Adipocyte (in vitro differentiated cells): ENCODE measurements at places on chromosomes 7 and 10.

- DNase-seq = no peak
Observed at GRCh38 chr10:70743430-70743788, 41.8 kb downstream of the TBATA start.

GRCh38 chr7:130385600-130386066 lies 5.3 kb downstream of the CPA1 start:
- no peak for DNase-seq

DNA sequence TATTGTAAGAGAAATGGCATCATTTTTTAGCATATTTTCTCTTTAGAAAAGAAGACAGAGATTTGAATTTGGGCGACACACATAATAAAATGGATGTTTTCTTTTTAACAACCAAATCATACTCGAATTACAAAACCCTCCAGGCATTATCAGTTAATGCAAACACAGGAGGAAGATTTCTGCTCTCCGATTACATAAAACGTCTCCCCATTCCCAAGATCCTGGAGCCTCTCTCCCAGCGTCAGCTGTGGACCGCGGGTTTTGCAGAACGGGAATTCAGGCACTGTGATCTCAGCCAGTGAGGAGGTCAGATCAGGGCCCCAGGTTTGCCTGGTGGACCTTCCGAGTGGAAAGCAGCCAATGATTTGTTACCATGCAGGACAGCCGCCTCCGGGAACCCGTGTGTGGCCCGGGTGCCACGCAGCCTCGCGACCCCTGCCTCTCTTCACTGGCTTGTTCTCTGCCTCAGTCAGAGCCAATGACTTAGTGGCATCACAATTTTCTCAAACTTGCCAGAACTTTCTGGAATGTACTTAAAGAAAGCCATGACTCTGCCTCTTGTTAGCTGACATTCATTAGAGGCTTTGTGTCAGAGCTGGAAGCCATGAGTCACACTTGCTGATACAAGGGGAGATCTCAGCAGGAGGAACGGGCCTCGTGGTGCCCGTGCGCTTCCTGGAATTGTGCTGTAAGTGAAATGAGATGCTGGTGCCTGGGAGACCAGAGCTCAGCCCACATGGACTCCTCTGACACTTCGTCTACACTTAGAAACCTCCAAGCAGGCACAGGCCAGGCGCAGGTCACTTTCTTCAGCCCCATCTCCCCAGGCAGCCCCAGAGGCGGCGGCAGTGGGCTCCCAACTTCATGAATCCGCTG lies 246.1 kb downstream of the KLF6 start:
- peak; percentile 90 for DNase-seq

GRCh38 chr10:73819513-73820093 lies 8.2 kb upstream of the NDST2 start:
- no peak for DNase-seq

- DNase-seq = no peak
Observed at GRCh38 chr10:30959836-30960210, 71.8 kb downstream of the ZNF438 start.

- DNase-seq = peak; percentile 10
Observed at GRCh38 chr10:123301077-123301857, 147.1 kb downstream of the BUB3 start.

- peak; percentile 73 for DNase-seq
Observed at GRCh38 chr7:27709137-27710075, 30.6 kb upstream of the TAX1BP1 start.

- no peak for DNase-seq
Observed at GRCh38 chr7:24851786-24852185, 94.5 kb upstream of the GSDME start.

- peak; percentile 91 for DNase-seq
Observed at GRCh38 chr10:123808906-123809305, 82.7 kb downstream of the CPXM2 start.

DNA sequence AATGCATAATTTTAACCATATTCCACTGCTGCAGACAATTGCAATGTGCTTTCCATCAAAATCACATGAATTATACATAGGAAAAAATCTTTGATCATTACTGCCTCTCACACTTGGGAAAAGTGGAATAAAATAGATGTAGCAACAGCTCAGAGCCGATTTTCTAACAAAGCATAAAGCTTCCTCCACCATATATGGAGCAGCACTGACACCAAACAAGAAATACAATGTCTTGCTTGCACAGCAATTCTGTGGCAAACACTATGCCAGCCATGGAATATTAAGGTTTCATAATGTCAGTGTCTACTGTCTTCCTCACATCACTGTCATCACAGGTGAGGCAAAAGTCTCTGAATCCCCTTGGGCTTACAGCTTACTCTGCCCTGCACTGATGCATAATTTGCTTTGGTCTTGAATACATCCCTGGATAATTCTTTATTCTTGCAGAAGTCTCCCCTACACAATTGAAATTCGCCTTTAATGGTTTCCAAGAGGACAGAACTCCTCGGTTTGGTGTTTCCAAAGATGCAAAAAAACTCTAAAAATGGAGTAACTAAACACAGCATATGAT lies 198.5 kb downstream of the CACNA2D1 start:
- no peak for DNase-seq

DNA sequence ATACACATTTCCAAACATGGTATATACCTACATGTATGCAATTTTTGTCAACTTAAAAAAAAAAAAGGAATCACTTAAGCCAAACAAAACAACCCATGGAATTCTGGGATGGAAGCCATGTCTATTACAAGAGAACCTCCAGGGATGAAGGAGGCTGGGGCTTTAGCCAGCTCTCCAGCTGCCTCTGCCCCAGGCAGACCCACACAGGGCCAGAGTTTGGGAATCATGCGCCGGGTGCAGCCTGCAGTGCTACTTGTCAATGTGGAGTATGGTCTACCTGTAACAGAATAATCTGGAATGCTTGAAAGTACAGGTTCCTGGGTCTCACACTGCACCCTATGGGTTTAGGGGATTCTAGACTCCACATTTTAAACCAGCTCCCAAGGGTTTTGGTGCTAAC lies 10.8 kb downstream of the ATP6V0E2 start:
- no peak for DNase-seq

DNA sequence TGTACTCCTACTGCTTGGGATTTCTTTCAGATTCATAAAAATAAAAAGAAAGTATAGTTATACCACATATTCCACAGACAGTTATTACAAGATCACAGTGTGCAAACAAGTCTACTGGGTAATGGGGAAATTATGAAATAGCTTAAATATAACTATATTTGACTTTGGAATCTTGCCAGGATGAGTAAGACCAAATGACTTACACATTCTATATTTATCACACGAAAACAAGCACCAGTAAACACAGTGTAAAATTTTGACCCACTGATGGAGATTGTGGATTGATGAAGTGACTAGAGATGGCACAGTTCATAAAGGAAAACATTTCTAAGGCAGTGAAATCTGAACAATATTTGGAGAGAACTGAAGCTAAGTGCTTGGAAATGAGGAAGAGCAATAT lies 339.7 kb downstream of the THSD7A start:
- peak; percentile 2 for DNase-seq

GRCh38 chr7:151167197-151167961 lies at the start of gene GBX1:
Gene GBX1, minus strand, starts transcription at chr7:151167694. Its CDS starts 146 bp downstream, at chr7:151167548.
- peak; percentile 30 for DNase-seq

DNA sequence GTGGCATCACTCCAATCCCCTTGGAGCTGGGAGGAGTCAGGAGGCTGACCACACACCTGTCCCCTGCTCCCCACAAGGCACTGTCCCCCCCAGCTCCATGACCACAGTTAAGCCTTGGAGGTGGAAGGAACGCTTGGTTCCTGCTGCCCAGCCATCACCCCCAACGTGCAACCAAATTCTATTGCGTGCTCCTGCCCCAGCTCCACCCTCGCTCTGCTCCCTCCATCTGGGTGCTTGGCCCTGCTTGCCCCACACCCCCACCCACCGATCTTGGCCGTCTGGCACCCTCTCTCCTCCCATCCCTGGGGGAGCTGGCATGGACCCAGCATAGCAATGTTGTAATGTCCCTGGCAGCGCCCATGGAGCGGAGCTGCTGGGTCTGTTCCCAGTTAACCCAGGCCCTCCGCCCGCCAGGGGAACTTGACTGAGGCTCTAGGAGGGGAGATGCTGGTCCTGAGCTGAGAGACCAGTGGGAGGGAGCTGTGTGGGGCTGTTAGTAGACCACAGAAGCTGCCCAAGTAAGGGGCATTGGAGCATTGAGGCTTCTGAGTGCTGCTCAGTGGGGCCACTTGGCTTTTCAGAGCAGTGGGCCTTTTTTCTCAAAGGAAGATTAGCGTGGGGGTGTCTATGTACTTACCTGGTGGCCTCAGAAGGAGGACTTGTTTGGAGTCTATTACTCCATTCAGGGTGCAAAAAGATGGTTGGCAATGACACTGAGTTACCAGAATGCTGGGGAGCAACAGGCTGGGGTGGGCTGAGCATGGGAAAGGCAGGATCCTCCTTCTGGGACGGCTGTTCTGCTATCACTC lies 1.1 kb downstream of the EPHB6 start:
- peak; percentile 69 for DNase-seq

- no peak for DNase-seq
Observed at GRCh38 chr10:50447691-50448090, 176.1 kb downstream of the SGMS1 start.

GRCh38 chr10:71316056-71316785 lies 2.8 kb upstream of the SLC29A3 start:
- DNase-seq = peak; percentile 24

DNA sequence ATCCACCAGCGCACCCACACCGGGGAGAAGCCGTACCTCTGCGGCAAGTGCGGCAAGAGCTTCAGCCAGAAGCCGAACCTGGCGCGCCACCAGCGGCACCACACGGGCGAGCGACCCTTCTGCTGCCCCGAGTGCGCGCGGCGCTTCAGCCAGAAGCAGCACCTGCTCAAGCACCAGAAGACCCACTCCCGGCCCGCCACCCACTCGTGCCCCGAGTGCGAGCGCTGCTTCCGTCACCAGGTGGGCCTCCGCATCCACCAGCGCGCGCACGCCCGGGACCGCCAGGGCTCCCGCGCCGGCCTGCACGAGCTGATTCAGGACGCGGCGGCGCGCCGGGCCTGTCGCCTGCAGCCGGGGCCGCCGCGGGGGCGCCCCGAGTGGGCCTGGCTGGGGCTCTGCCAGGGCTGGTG lies 17.7 kb downstream of the ZNF775 start:
- no peak for DNase-seq

DNA sequence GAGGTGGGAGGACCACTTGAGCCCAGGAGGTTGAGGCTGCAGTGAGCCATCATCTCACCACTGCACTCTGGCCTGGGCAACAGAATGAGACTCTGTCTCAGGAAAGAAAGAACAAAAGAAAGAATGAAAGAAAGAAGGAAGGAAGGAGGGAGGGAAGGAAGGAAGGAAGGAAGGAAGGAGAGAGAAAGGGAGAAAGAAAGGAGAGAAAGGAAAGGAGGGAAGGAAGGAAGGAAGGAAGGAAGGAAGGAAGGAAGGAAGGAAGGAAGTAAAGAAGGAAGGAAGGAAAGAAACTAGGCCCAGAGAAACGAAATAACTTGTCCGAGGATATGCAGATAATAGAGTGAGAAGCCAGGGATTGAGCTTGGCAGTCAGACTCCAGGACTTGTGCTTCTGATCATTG lies 102.1 kb downstream of the SKIDA1 start:
- no peak for DNase-seq

GRCh38 chr7:12391922-12392615 lies 11.6 kb downstream of the VWDE start:
- DNase-seq = no peak

DNA sequence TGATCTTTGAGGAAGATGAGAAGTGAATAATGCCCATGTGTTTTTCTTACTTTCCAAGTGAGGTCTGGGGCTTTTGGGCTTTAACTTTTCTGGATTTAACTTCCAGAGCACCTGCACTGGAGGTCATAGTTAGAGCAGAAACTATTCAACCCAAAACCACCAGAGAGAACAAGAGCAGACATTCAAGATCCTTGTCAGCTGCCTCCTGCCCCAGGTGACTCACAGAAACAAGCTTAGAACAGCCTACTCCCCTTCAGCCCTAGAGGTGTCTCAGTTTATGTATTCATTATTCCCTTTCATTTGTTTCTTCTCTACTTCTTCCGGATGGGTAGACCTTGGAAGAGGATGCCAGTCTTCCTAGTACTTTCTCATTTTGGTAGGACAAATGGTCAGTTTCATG lies 270.5 kb downstream of the CNTNAP2 start:
- no peak for DNase-seq

DNA sequence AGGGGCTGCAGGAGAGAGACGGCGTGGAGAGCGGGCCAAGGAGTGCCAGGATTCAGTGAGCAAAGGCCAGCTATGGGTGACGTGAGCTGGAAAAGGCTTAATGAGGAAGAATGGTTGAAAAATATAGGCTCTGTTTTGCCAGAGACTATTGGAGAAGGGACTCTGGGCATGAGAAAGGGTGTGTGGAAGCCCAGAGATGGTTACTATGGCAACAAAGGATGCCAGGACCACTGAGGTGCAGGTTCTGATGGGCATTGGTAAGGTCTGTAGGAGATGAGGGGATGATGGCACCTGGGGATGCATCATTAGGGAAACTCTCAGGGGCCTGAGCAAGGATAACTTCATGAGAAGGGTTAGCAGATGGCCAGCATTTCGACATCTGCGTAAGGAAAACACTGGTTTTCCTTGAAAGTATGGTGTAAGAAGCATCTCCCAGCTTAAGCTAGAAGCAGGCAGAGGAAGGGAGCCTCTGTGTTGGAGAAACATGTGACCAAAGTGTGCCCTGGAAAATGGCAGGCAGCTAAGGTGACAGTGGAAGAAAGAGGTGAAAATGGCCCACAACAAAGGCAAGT lies 21.6 kb upstream of the FAM180A start:
- DNase-seq = peak; percentile 31
